ENCODE measurements at places on chromosomes 3 and 15.
A peak's percentile ranks its signal among the peaks of the same experiment; 100 is the strongest.

- no peak for DNase-seq
These were observed 702 bp downstream of the TBC1D23 start for GRCh38 chr3:100261485-100261903.

DNA sequence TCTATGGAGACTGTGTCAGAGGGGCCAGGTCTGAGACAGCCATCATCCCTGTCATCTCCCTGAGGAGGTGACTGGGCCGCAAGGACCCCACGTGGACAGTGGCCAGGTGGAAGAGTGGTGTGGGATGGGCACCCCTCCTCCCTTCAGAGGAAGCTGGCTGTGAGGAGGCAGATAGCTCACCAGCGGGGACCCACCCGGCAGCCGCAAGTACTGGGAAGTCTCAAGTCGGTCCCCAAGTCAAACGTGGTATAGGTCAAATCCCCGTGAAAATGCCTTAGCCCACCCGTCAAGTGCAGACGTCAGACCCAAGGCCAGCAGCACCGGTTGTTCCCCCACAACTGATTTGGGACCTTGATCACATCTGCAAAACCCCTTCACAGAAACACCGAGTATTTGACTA, 12.3 kb upstream of the KLF13 start:
- DNase-seq: no peak

DNA sequence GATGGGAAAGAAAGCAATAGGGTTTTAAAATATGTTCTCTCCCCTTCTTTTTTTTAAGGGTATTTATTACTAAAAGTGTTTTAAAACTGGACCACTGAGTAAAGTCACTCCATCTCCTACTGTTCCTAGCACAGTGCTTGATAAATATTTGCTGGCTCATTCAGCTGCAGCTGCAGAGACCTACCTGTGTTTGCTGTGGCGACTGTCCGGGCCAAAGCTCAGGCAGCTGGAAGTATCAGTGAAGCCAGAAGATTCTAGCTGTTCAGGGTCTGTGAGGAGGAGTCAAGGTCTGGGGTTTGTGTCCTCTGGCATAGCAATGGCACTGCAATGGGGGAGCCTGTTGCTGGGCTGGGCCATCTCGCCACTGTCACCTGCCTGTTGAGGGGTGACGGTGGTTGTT, 109.9 kb downstream of the RPLP1 start:
- DNase-seq: no peak

GRCh38 chr3:143791386-143791785, 56.9 kb downstream of the SLC9A9 start:
- DNase-seq: no peak

DNA sequence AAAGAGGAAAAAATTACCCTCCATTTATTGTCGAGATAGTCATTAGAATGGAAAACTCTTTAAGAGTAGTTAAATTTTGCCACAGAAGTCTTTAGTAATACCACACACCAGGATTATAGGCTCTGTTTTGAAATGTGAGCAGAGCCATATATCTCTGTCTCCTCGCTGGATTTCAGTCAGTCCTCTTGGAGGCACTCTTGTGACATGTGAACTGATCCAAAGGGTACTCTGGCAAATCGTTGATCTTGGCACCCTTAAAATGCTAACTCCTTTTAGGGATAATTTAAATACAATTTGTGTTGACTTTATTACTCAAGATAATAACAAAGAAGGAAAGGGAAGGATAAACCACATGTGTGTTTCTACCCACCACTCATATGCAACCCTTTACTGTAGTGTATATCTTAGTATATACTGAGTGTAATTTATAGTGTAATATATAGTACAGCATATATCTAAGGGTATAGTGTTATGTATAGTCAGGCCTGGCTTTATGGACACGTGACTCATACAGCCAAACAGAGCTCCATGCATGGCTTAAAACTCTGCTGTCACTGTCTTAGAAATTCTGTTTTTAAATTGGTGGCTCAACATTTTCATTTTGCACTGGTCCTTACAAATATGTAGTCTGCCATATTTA, 12.3 kb upstream of the KPNA4 start:
- no peak for DNase-seq

DNA sequence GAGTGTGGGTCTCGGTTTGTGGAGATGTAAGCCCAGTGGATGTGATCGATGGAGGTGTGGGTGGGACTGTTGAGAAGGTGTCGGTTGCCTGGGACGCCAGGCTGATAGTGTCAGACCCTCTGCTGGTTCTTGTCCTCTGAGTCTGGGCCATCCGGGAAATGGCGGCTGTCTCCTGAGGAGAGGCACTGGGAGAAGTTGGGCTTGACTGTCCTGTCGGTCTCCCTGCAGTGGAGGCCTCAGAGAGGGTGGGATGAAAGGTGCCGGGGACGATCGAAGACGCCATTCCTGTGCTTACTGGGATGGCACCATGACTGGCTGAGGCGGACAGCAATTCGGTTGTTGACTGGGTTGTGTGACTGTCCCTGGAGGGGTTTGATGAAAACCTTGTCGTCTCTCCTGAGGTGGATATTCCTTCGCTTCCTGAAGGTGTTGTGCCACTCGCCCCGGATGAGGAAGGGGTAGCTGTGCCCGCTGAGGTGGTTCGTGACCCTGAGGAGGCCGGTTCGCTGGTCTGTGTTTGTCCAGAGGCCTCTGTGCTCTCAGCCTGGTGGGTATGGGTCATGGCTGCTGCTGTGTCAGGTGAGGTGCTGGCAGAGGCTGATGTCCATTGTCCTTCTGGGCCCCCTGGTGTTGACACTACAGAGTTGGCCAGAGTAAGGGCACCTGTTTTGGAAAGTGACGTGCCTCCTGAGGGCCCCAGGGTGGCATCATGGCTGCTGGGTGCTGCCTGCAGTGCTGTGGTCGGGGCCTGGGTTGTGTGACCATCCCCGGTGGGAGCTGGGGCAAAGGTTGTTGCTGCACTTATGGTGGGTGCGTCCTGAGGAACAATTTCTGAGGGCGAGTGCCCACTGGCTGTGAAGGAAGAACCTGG, 22.8 kb downstream of the MUC4 start:
- no peak for DNase-seq

DNA sequence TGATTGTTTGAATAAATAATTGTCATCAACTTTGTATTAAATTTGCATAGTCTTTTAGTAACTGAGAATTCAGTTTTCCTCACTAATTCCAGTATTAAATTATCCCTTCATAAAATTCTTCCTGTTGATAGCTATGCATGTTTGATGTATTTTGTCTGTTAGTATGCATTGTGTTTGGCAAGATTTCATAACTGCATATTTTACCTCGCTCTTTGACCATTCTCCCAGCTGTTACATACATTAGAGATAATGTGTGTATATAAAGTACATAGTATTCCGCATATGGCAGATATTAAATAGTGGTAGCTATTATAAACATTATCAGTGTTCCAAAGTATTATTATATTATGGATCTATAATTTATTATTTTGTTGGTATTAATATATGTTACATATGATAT, 10.6 kb upstream of the NFKBIZ start:
- DNase-seq: no peak

- no peak for DNase-seq
These were observed 27.8 kb upstream of the FLNB start for GRCh38 chr3:57980416-57980815.

GRCh38 chr15:77096138-77096537, 25.2 kb upstream of the TSPAN3 start:
- no peak for DNase-seq

GRCh38 chr3:54003136-54003535, 111.5 kb upstream of the SELENOK start:
- no peak for DNase-seq

GRCh38 chr3:106731230-106731629, 646.0 kb upstream of the CCDC54 start:
- DNase-seq: no peak

- DNase-seq: no peak
These were observed 46.0 kb upstream of the MYRIP start for GRCh38 chr3:39763390-39763789.

GRCh38 chr15:25175789-25176615, 221.2 kb downstream of the SNRPN start:
- DNase-seq: no peak

GRCh38 chr3:68123231-68123630, 468.8 kb upstream of the SUCLG2 start:
- DNase-seq: no peak

DNA sequence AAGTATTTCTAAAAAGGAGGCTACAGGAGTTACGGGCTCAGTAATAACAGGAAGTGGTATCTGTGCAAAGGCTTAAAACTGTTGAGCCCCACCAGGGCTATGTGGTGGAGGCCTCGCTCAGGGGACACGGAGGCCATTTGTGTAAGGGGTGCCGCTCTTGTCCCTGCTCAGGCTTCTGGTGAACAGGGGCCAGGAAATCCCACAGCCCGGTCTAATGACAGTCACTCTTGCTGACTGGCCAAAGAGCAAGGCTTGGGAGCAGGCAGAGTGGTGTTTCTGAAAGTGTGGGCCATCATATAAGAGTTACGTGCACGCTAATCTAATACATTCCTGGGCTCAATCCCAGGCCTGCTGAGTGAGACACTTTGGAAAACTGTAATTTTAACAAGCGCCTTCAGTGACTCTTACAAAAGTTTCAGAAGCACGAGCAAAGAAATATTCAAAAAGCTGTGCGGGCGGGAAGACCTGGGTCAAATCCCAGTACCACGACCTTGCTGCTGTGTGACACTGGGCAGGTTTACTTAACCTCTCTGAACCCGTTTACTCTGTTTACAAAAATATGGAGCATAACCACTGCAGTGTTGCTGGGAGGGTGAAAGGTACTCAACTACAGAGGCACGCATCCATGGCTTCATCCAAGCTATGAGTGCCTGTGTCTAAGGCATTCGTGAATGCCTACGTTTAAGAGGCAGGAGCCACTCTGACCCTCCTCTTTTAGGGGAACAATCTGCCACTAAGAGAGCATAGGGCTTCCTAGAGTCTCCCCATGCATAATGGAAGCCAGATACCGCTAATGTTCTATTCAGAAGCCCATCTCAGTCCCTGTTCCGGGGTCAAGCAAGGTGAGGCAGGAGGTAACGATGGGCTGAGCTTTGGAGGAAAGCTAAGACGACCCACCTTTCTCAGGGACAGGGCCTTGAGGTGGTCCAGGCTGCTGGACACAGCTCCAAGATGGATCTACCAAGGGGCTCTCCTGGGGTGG, 2.0 kb downstream of the ATP10A start:
- DNase-seq: peak; percentile 25

DNA sequence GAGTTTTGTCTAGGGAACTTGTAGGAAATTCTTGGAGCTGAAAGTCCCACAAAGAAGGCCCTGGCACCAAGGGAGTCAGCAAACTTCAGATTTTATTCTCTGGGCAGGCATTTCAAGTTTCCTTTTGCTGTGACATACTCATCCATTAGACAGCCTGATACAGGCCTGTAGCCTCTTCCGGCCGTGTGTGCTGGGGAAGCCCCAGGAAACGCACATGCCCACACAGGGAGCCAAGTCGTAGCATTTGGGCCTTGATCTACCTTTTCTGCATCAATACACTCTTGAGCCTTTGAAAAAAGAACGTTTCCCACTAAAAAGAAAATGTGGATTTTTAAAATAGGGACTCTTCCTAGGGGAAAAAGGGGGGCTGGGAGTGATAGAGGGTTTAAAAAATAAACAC, 15.0 kb downstream of the TIGIT start:
- no peak for DNase-seq

DNA sequence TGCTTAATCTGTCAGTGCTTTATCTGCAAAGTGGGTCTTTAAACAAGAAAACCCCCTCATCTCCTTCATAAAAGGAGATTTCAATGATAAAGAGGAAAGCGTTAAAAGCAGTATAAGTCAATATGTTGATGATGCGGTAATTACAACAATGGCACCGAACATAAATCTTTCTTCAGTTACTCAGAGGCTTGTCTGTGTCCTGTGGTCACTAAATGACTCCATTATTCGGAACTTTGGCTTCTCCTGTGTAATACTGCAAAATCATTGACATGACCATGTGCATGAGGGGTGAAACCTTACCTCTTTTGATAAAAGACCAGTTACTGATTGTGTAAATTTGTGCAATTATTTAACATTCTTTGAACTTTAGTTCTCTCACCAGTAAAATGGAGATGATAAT, 4.8 kb upstream of the USP3 start:
- DNase-seq: no peak

- DNase-seq: no peak
These were observed 181.7 kb upstream of the CADPS start for GRCh38 chr3:63056932-63057331.

- no peak for DNase-seq
These were observed 212.8 kb upstream of the EIF1B start for GRCh38 chr3:40096661-40097111.

All from activated naive CD4-positive, alpha-beta T cell (primary cell).